Esophagus squamous epithelium (tissue), 5 donors: ENCODE measurements at places on chromosomes 13 and 19.

GRCh38 chr13:46207828-46208227, 3.9 kb upstream of the LRRC63 start:
- DNase-seq, result no peak

GRCh38 chr13:108957369-108958012, 328.1 kb downstream of the MYO16 start:
- no peak for DNase-seq

DNA sequence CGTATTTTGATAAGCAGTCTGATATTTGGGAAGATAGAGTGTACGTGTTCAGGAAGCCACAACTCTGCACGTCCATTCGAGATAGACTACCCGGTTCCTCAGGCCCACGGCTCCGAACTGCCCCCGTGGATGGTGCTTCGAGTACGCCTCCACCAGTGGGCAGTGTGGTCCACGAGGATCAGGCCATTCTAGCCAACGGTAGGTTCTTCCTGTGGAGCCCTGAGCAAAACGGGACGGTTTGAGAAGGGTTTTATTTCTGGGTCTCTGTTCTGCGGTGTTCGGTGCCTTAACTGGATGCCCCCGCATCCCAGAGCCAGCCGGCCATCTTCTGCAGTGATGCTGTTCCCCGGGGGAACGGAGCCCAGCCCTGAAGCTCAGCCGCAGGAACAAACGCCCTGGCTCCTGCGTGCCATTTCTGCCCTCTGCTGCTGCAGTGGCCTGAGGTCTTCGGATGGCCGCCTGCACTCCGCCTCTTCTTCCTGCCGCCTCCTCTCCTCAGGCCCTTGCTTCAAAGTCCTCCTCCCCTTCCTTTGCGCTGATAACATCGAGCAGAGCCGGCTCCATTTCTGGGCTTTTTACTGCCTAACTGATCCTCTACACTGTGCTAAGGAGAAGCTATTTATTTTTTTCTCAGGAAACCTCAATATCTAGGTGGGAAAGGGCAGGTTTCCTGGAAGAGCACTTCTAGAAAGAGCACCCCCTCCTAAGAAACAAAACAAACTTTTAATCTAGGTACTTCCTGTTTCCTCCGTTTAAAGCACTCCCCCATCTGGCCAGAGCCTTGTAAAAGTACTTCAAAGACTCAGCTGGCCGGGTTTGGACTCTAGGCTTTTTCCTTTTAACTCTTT, 36.2 kb upstream of the SLC46A3 start:
- DNase-seq, result no peak

DNA sequence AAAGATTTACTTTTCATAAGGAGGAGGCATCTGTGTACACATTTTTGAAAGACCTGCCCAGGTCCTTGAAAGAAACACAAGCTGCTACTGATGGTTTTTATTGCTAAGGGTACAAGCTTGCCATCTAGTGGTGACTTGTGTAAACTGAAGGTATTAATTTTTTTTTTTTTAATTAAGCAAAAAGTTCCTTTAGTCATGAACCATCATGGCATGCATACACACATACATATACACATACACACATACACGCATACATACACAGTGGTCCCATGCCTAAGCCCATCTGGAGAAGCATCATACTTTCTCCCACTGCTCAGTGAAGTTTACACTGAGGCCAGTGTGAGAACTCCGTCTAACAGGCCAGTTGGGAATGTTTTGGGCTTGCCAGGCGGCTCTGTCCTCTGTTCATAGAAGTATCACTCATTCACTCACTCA, 312.5 kb downstream of the DCLK1 start:
- no peak for DNase-seq

GRCh38 chr13:98938801-98939200, 39.1 kb downstream of the DOCK9 start:
- DNase-seq, result no peak

GRCh38 chr19:30064348-30064699, 122.3 kb downstream of the URI1 start:
- no peak for DNase-seq

GRCh38 chr13:110230661-110231347, 76.2 kb downstream of the COL4A1 start:
- DNase-seq, result no peak

DNA sequence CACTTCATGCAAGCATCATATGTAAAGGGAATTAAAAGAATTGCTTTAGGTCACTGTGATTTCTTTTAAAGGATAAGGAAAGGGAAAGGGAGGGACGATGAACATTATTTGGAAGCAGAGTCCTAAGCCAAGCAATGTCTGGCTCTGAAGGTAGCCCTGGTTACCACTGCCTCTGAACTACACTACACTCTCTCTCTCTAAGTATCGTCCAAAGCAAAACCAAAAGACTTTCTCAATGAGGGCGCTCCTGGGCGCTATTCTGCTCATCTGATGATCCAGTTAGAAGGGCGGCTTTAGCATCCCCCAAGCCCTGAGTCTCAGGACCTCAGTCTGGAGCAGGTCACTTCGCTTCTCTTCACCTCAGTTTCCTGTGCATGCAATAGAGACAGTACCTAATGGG, 26.2 kb downstream of the FOXO1 start:
- no peak for DNase-seq

DNA sequence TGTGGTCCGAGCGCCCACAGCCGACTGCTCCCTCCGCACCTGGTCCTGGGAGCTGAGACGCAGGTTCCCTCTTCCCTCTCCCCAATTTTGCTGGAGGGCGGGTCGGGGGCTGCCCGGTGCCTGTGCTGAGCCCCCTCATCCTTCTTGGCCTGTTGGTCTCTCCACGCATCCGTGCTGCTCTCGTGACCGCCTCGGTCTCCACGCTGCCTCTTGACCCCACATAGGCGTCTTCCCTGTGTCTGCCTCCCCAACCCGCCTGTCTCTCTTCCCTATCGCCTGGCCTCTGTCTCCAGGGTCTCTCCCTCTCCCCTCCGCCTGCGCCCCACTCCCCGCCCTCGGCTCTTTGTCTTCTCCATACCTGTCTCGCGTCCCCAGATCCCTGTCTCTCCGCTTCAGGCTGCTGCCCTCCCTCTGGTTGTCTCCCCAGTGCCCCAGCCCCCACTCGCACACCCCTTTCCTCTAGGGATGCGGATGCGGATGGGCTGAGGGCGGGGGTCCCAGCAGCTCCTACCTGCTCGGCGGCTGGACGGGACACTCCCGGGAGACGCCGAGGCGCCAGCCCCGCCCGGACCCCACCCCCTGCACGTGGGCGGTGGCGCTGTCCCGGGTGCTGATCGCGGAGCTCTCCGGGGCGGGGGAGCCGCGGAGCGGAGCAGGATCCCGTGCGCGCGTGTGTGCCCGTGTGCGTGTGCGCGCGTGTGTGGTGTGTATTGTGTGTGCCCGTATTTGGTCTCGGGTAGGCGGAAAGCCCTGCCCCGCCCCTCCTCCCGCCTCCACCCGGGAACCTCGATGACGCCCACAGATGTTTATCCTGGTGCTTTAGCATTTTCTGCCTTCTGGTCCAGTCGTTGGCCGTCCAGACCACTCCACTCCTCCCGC, at the start of gene SYT5:
TSS of gene SYT5 (minus strand) at position 684 of the 879 bp plus-strand sequence. CDS start 1,248 bp downstream, outside the sequence.
- no peak for DNase-seq

- DNase-seq, result no peak
These were observed 43.5 kb downstream of the ATP7B start for GRCh38 chr13:51967482-51968446.

- DNase-seq, result no peak
These were observed 422 bp upstream of the ZNF575 start for GRCh38 chr19:43532571-43532961.

- DNase-seq, result no peak
These were observed 73.7 kb upstream of the MEDAG start for GRCh38 chr13:30832377-30832776.

GRCh38 chr19:53365899-53366493, 491 bp downstream of the ZNF525 start:
- DNase-seq, result no peak

GRCh38 chr13:54492995-54493394, 1464.4 kb downstream of the OLFM4 start:
- no peak for DNase-seq

- DNase-seq, result no peak
These were observed 85.9 kb downstream of the MBNL2 start for GRCh38 chr13:97307882-97308624.

DNA sequence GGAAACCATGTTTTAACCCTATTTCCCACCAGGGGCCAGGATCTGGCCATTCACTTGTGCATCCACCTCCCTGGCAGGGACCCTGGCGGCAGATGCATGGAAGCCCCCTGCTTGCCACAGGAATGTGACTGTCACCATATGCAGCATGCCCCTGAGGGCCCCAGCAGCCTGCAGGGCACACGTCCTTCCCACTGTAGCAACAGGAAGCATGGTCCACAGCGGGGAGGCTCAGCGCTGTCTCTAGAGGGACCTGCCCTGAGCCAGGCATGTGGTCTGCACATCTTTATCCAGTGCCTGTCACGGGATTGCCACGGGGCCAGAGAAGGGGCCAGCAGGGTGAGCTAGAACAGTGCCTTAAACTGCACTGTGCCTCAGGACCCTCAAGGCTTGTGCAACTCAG, 34.9 kb upstream of the MCF2L start:
- no peak for DNase-seq

DNA sequence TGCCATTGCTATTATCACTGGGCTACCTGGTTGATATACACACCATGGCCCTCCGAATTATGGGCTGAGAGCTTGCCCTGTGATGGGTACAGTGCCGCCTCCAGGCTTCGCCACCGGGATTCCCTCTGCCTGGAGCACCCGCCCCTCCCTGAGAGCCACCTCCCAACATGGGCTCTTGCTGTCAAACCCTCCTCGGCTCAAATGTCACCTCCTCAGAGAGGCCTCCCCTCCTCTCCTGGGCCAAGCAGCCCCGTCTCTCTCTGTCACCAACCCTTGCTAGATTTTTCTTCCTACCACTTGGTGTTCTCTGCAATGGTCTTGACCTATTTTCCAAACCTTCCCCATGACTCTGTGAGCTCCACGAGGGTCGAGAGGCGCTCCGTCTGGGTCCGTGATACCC, 12.2 kb upstream of the TLE2 start:
- no peak for DNase-seq

- no peak for DNase-seq
These were observed at the start of gene REEP6 for GRCh38 chr19:1491114-1491848. Gene REEP6 (plus strand): TSS chr19:1491181. CDS start chr19:1491270, 89 bp downstream.

DNA sequence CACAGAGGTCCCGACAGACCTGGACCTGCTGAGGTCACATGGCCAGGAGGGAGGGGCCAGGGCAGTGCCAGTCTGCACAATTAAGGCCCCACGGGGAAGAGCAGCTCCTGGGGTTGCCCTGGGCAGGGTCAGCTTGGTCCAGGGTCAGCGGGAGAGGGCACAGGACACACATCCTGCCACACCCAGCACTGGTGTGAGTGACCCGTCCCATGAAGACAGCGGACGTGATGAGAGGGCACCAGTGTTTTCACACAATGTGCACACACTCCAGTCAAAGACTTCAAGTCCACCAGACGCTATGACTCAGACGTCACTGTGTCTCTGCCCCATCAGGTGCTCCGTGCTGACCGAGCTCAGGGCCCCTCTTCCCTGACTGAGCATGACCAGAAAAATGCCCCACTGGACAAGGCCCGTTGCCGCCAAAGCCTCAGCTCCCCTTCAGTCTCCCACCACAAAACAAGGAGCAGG, 4.2 kb downstream of the TMEM259 start:
- DNase-seq, result no peak

DNA sequence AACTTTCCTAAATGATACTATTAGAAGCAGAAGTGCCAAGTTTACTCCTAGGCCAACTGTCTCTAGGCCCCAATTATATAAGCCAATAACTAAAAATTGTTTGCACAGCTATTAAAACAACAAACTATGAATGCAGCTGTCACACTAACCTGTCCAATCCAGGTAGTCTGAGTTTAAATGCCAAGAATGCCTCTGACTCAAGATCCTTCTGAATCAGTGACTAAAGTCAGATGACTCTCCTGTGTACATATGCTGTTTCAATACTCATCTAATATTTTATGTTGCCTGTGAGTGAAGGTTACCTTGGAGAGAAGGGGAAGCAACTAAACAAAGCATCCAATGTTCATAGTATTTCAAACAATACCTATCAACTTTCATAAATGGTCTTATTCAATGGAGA, 257.0 kb downstream of the ENOX1 start:
- DNase-seq, result no peak

GRCh38 chr19:17555929-17556813, 722 bp downstream of the COLGALT1 start:
- no peak for DNase-seq

GRCh38 chr13:93420887-93421286, 194.3 kb downstream of the GPC6 start:
- DNase-seq, result no peak

GRCh38 chr19:588093-588740, 1.5 kb upstream of the HCN2 start:
- no peak for DNase-seq

- DNase-seq, result no peak
These were observed 20.7 kb downstream of the MAP4K1 start for GRCh38 chr19:38597075-38597474.

DNA sequence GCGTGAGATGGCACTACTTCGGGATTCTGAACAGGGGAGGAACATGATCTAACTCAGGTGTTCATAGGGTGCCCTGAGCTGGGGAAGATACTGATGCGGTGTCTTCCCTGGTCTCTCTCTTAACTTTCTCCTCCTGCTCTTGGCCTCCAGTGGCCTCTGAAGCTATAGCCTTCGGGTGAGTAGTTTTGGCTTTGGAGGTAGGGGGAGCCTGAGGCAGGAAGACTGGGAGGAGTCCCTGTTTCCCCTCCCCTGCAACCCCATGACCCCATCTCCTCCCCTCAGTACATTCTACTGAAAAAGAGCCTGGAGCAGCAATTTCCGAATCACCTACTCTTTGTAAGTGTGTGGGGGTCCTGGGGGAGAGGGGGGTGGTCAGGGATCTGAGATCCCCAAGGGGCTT, 3.5 kb downstream of the SELENOV start:
- no peak for DNase-seq

- no peak for DNase-seq
These were observed 25.5 kb downstream of the CEACAM8 start for GRCh38 chr19:42569193-42569592.

DNA sequence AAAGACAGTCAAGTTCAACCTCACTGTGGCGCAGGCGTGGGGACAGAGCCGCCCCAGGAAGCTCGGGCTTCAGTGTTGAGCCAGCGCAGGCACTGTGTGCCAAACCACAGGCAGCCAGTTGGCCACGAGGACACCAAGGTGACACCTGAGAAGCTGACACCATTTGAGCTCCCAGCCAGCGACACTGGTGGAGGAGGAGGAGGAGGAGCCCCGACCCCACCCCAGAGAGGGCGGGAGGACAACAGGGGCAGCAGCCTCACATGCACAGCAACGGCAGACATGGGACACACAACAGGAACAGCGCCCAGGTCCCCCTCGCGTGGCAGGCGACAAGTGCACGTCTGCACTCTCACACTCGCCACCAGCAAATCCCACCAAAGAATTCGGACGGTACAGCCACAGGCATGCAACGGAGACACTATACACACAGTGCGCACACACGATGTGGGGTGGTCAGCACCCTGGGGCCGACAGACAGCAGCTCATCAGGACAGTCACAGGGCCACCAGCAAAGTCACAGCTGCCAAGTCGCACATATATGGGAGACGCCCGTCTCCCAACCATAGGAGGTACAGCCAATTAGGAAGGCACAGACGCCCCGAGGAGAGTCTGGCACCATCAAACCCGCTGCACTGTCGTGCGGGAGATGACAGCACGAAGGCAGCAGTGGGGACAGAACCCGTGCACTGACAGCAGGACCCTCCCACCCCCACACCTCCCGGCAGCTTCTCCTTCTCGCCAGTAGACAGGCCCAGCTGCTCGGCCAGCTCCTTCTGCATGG, 3.4 kb downstream of the EIF3G start:
- no peak for DNase-seq

GRCh38 chr19:7860714-7861618, 13.2 kb downstream of the PRR36 start:
- DNase-seq, result no peak
